ENCODE measurements at places on chromosomes 13 and 19. TPM values are rescaled to one million over a fixed set of nuclear protein-coding genes. Genes with fewer than 3 reads are reported as not detected.

DNA sequence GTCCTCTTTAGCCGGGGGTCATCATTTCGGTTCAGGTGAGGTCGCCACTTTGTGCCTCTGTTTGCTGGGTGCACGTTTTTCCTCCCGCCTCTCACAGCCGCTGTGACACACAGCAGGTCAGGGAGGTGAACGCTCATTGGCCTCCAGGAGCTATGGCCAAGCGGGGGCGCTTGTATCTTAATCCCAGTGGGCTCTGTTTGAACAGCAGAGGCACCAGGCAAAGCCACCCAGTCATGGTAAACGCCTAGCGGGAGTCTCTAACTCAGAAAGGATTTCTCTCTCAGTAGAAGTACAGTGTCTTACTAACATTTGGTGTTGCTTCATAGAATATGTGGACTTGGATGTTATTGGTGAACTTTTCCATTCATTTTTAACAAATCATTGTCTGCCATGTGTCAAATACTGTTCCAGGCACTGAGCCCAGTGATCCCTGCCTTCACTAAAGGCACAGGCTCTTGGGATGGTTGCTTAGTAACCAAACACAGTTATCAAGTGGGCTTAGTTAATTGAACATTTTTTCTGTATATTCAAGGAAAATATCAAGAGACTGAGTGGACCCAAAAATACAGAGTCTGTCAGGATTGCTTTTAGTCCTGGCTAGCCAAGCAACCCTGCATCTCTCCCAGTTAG lies 186.7 kb downstream of the STK24 start:
- peak; percentile 20 for DNase-seq

- DNase-seq: no peak
Observed at GRCh38 chr13:73040484-73040883, 18.3 kb upstream of the KLF5 start.

DNA sequence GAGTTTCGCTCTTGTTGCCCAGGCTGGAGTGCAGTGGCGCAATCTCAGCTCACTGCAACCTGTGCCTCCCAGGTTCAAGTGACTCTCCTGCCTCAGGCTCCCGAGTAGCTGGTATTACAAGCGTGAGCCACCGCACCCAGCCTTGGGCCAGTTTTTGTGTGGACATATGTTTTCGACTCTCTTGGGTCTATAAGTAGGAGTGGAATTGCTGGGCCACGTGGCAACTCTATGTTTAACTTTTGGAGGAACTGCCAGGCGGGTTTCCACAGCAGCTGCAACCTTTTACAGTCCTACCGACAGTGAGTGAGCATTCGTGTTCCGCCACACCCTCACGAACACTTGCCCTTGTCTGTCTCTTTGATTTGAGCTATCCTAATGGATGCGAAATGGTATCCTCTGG lies 44.9 kb downstream of the BICRA start:
- no peak for DNase-seq

DNA sequence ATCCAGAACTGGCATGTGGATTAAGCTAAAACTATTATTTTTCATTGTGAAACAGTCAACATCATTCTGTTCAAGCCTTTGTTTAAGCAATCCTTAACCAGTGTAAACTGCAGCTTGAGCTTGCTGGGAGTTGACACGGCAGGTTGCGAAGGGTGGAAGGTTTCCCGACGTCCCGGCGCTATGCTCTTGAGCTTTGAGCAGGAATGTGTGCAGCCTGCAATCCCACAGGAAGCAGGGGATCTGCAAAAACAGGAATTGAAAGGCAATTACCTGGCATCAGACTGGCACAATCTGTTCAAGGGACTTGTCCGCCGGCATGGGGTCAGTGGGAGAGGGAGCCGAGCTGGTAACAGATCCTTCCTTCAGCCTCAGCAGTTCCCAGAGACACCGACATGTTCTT lies 586.7 kb upstream of the SGCG start:
- no peak for DNase-seq

- DNase-seq: no peak
Observed at GRCh38 chr19:51520728-51521127, 10.7 kb downstream of the SIGLEC6 start.

DNA sequence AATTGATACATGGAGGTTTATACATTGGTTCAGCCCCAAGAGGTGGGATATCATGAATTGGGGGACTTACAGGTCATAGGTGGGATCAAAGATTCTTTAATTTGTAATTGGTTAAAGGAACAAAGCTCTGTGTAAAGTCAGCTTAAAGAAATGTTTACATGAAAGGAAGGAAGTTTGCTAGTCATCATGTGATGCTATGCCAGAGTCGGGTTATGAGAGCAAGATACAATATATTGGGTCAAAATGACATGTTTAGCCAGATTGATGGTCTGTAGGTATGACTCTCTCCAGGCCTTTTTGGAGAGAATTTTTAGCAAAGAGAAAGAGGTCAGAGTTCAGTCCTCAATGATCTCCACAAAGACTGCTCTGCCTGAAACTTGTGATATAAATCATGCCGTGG lies 5.3 kb upstream of the CYSLTR2 start:
- DNase-seq: no peak

GRCh38 chr13:107088061-107088460 lies 520.1 kb upstream of the ARGLU1 start:
- DNase-seq: no peak

- no peak for DNase-seq
Observed at GRCh38 chr13:114145722-114146121, 13.3 kb upstream of the RASA3 start.

GRCh38 chr19:29400917-29401711 lies 124.7 kb upstream of the VSTM2B start:
- no peak for DNase-seq

GRCh38 chr13:31433207-31433606 lies 233.4 kb downstream of the B3GLCT start:
- no peak for DNase-seq

- DNase-seq: peak; percentile 78
Observed at GRCh38 chr19:42420055-42420544, 7.1 kb downstream of the LIPE start.

DNA sequence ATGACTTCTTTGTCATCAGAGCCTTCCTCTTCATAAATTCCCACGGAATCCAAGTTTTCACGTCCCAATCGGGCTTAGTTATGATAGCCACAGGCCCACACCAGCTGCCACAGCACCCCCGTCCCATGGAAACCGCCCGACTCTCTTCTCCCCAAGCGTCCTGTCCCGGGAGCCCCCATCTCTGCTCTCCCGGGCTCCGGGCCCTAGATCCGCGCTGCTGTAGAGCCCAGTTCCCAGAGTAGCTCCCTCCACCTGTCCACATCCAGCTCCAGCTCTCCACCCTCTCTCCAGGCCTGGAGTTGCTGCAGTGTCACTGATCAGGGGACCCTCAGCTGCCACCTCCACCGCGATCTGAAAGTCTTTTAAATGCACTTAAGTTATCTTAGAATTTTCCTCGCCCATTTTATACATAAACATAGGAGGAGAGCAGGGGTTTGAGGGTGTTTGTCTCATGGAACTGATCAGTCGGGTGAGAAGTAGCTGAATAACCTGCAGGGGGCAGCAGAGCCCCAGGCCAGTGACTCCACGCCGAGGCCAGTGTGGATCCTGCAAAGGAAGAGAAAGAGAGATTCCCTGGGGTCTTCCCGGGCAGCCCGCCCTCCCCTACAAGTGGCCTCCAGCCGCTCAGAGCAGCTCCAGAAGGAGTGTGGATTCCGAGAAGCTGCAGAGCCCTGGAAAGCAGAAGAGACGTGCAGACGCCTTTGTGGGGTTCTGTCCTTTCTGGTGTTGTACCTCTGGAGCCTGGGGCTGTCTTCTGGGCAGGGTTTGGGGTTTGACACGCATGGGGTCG lies 1.1 kb upstream of the ZNF763 start:
- DNase-seq: peak; percentile 61

DNA sequence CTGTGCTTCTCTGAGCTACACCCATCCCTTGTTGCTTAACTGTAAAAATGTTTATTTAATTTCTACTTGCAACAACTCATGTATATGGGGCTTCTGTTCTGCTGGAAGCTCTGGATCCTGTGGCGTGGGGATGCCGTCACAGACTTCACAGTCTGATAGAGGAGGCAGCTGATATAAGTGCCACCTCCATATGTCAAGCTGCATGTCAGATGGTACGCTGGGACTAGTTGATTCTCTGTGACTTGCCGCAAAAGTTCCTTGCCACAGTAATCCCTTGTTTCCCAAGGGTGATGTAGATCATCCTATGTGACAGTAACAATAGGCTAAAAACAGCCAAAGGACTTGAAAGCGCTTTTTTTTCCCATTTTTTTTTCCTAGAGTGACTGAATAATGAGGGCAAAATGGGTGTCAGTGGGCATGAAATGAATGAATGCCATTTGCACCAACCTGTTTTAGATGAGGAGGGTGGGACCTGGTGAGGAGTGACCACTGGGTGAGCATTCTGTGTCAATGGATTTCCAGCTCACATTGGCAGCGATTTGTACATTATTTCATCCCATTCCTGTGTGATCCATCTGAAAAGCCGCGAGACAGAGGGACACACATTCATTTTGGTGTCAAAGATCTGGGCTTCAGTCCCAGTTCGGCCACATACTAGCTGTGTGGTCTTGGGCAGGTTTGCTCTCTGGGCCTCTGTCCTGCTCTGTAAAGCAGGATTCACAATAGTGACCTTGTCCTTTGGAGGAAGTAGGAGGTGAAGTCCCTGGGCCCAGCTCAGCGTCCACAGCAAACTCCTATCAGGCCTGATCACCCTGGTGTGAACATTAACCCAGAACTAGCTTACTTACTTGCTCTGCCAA lies 88.9 kb upstream of the RNF113B start:
- peak; percentile 64 for DNase-seq

GRCh38 chr13:20526664-20527063 lies 1.0 kb upstream of the CRYL1 start:
- peak; percentile 19 for DNase-seq

DNA sequence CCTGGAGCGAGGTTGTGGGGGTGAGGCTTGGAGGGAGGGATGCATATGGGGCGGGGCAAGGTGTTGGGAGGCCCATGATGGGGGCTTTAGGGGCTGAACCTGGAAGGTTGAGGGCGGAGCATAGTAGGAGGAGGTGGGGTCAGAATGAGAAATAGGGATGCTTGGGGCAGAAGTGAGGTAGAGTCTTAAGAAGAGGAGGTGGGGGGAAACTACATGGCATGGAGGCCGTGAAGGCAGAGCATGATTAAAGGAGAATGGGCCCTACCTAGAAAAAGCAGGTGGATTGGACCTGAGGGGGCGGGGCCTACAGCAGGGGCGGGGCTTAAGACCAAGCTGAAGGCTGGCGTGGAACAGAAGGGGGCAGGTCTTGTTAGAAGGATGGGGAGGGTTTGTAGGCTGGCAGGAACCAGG lies 799 bp downstream of the NR1H2 start:
- no peak for DNase-seq

DNA sequence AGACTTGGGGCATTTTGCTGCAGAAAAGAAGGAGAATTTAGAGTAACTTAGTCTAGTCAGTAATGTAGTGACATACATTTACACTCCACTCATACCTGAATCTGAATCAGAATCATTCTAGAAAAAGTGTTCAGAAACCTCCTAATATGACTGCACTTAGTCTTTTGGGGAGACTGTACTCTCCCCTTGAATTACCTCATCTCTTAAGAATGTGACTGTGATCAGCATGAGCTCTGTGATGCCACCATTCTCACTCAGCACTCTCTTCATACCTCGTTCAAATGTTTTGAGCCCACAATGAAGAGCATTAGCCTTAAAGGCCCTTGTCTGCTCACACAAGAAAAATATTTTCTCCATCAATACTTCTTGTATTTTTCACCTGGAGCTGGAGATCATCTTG lies 229.4 kb downstream of the FGF14 start:
- DNase-seq: no peak

GRCh38 chr13:93476175-93476574 lies 249.6 kb downstream of the GPC6 start:
- peak; percentile 91 for DNase-seq

DNA sequence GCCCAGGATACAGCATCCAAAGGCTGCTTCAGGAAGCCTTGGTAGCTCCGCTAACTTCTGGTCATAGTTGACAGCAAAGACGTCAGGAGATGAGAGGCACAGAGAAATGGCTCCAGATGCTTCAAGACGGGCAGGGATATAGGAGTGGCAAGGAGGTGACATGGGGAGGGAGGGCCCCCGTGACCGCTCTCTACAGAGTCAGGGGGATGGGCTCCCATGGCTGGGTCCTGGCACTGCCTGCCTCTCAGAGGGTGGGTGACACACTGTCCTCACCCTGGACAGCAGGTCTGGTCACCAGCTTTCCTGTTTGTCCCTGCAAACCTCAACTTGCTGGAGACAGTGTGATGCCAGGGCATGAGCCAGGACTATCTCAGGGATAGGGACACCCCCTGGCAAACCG lies 10.3 kb upstream of the ZNF14 start:
- DNase-seq: no peak

GRCh38 chr13:42762251-42762650 lies 19.1 kb upstream of the FAM216B start:
- peak; percentile 54 for DNase-seq

DNA sequence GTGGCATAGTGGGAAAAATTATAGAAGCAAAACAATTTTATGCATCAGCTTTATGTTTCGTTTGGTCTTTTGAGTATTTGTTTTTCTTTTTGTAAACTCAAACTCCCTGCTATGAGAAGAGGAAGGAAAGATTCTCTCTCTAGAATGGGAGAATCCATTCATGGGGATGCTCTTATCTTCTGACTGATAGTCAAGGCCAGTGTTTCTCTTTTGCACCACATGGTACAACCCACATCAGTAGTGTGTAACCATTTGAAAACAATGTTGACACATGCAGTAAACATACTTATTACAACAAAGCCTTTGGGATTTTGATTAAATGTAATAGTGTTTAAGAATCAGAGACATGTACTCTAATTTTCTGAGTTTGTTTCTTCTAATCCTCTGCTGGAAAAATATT lies 490.5 kb downstream of the MYO16 start:
- DNase-seq: peak; percentile 2

DNA sequence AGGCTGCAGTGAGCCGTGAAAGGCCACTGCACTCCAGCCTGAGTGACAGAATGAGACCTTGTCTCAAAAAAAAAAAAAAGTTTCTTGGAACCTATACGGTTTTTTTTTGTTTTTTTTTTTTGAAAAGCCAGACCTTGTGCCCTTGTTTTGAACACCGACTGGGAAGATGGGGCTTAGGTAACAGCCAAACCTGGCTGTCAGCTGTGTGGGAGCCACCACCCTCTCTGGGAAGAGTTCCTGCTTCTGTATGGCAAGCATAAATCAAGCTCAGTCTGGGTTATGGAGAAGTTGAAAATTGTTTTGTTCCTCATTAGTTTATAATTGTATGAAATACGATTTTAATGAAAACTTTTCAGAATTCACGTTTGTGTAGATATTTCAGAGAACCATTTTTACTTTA lies 39.5 kb downstream of the MPHOSPH8 start:
- no peak for DNase-seq

DNA sequence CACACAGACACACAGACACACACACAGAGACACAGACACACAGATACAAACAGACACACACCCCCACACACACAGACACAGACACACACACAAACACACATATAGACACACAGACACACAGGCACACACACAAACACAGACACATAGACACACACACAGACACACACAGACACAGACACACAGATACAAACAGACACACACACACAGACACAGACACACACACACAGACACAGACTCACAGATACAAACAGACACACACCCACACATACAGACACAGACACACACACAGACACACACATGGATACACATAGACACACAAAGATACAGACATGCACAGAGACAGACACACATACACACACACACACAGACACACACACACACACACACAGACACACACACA lies 174.5 kb downstream of the URI1 start:
- DNase-seq: no peak

MCF2L gene
- not detected for total RNA-seq

CEACAM8 gene
- not detected for total RNA-seq

ENOX1 gene
- 1.9 TPM for total RNA-seq

KISS1R gene
- not detected for total RNA-seq

FCER2 gene
- not detected for total RNA-seq

KCNN1 gene
- not detected for total RNA-seq

ALDH16A1 gene
- 11.4 TPM for total RNA-seq

MADCAM1 gene
- not detected for total RNA-seq
